Large intestine (tissue), 12 donors: ENCODE measurements at places on chromosomes 1 and 21. TPM values are rescaled to one million over a fixed set of nuclear protein-coding genes. Genes with fewer than 3 reads are reported as not detected.

NECTIN4 gene
- 0.42 TPM for polyA plus RNA-seq

KPRP gene
- not detected for polyA plus RNA-seq

LRRC53 gene
- polyA plus RNA-seq, result 0.25 TPM

SLC35F3 gene
- polyA plus RNA-seq, result 0.55 TPM

GRCh38 chr1:212721388-212722247 lies 22.0 kb upstream of the BATF3 start:
- no peaks in the 10 kb centered on the region for H3K4me1 ChIP-seq
- DNase-seq, result no peak
- no peak overlapping the region for H3K27ac ChIP-seq
- H3K36me3 ChIP-seq, result no peaks in the 10 kb centered on the region

DNA sequence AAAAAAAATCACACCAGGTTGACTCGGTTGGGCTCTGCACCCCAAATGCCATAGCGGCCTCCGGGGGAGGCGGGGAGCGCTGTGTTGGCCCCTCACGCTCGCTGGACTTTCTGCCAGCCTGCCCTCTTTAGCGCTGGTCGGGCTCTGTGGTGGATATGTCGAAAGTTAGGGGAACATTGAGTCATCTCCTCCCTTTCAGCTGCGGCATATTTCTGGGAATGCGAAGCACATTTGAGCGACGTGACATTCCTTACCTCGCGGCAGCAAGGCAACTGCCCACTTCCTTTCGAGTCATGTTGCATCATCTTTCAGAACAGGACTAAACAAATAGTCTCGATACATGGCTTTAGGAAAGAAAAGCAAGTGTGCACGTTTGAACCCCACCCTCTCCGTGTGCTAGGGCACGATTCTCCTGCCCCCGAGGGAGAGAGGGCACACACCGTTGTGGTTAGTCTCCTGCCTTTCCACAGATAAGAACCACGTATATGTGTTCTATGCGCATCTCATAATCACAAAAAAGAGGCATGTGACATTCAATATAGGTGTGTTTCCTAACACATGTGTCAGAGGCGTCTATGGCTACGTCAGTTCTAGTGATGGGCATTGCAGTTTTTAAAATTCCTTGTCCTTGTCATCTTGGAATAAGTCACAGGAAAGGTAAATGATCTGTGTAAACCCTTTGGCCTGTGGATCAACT lies 105.9 kb upstream of the SLC45A1 start:
- no peaks in the 10 kb centered on the region for H3K27me3 ChIP-seq
- peaks cover 7% of the 10 kb centered on the region for H3K4me1 ChIP-seq
- no peak overlapping the region for H3K4me3 ChIP-seq
- no peaks in the 10 kb centered on the region for H3K36me3 ChIP-seq
- no peak for DNase-seq
- H3K27ac ChIP-seq, result no peak overlapping the region

- no peak overlapping the region for H3K4me3 ChIP-seq
- no peaks in the 10 kb centered on the region for H3K27me3 ChIP-seq
- H3K27ac ChIP-seq, result no peak overlapping the region
- no peak for DNase-seq
- H3K4me1 ChIP-seq, result no peaks in the 10 kb centered on the region
Measured at GRCh38 chr1:192521734-192522133, 53.8 kb upstream of the RGS1 start.

GRCh38 chr1:81034291-81034690 lies 766.4 kb upstream of the ADGRL2 start:
- peak; percentile 87 for DNase-seq
- H3K36me3 ChIP-seq, result no peaks in the 10 kb centered on the region
- peak overlapping the region; percentile 67 for H3K27ac ChIP-seq
- no peak overlapping the region for H3K4me3 ChIP-seq
- no peaks in the 10 kb centered on the region for H3K27me3 ChIP-seq

DNA sequence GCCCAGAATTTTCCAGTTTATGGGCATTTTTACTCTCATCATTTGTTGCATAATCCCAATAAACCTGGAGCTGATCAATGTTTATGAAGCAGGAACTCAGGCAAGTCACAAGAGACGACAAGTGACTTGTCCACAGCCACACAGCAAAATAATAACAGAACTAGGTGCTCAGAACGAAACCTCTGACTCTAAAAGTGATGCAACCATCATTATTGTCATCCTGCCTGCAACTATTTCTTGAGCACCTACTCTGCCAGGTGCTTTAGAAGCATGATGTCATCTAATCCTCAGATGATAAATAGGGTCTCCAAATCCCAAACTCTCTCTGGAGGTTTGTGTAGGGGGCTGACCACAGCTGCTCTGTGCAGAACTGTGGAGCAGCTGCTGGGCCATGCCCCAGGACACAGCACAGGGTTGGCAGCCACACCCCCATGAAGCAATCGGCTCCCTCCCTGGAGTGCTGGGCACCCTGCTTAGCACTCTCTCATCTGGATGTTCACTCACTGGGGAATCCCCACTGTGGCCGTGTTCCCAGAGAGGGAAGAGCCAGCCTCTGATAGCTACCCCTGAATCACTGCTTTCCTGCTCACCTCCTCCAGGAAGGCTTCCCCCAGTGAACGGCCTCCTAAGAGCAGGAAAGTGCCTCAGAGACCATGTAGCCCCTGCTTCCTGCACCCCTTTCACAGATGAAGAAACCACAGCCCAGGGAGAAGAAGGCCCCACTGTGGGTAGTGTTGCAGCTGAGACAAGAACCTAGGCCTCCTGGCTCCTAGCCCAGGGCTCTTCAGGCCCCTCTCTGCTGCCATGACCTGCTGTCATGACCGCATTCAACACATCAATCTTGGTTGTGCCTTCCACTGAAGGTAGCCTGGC lies 2.1 kb downstream of the TTC22 start:
- H3K4me1 ChIP-seq, result peaks cover 60% of the 10 kb centered on the region
- H3K4me3 ChIP-seq, result peak overlapping the region; percentile 65
- H3K36me3 ChIP-seq, result no peaks in the 10 kb centered on the region

GRCh38 chr21:18725653-18726052 lies 322.1 kb upstream of the TMPRSS15 start:
- no peaks in the 10 kb centered on the region for H3K36me3 ChIP-seq
- no peaks in the 10 kb centered on the region for H3K4me1 ChIP-seq
- H3K27me3 ChIP-seq, result no peaks in the 10 kb centered on the region
- no peak overlapping the region for H3K4me3 ChIP-seq

GRCh38 chr1:46539972-46540371 lies 11.5 kb downstream of the KNCN start:
- no peak overlapping the region for H3K4me3 ChIP-seq
- H3K36me3 ChIP-seq, result no peaks in the 10 kb centered on the region
- DNase-seq, result no peak
- peaks cover 4% of the 10 kb centered on the region for H3K4me1 ChIP-seq

GRCh38 chr1:53130878-53131589 lies 11.4 kb downstream of the SLC1A7 start:
- H3K36me3 ChIP-seq, result no peaks in the 10 kb centered on the region
- no peak overlapping the region for H3K4me3 ChIP-seq
- no peaks in the 10 kb centered on the region for H3K4me1 ChIP-seq
- peak overlapping the region; percentile 55 for H3K27ac ChIP-seq
